Fibroblast of villous mesenchyme (primary cell): ENCODE measurements at places on chromosomes 3 and 15. TPM values are rescaled to one million over a fixed set of nuclear protein-coding genes. Genes with fewer than 3 reads are reported as not detected.
A peak's percentile ranks its signal among the peaks of the same experiment; 100 is the strongest.

DNA sequence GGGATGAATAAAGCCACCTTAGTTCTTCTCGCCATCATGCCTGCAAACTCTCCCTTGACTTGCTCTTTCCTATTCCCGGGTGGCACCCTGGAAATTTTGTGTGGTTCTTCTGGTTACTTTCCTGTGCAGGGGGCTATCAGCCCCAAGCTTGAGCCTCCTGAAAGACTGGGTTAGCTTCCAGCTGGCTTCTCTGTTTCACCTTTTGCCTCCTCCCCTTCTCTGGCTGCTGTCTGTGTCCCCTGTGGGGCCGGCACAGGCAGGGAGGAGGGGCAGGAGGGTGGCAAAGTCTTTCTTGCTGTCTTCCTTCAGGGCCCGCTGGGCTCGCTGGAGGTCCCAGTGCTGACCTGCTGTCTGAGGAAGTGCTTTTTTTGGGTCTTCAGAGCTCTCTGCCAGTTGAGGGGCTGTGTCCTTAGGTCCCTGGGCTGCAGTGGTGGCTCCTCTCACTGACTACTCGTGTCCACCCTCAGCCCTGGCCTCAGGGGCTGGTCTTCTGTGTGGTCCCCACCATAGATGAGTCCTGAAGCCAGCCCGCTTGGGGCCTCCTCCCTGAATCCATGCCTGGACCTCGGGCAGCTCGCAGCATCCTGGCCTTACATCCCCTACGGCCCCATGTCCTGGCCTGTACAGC lies 196.5 kb downstream of the KLF13 start:
- DNase-seq = no peak

DNA sequence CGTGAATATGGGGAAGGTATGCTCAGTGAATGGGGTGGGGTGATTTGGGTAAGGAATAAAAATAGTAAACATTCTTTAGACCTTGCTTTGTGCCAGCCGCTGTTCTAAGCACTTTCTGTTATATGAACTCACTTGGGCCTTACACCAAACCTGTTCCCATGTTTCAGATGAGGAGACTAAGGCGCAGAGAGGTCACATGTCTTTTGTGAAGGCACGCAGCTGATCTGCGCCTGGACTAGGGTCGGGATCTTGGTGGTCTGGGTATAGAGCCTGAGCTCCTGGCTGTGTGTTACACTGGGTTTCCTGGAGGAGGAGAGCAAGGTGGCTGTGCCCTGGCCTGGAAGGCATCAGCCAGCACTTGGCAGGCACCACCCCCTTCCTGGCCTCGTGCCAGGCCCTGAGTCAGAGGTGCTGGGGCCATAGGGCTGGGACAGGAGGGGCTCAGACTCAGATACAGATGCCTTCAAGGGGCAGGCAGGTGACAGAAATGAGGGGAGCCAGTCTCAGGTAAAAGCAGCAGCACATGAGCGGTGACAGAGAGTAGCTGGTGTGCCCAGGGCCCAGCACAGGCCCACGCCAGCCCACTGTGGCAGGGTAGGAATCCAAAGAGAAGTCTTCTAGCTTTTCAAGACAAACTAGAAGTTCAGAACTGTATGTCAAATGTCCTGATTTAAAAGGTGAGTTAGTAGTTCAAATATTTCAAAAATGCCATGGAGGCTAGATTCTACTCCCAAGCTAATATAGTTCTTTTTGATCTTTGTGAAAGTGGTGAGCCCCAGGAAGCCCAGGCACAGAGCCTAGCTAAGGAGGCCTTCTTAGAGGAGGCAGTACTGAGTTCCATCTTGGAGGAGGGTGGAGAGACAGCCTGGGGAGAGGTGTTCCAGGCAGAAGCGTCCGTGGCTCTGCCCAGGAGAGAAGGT lies 83.1 kb downstream of the DNAJB8 start:
- DNase-seq = peak; percentile 72

GRCh38 chr3:139104062-139104461 lies 59.4 kb upstream of the PRR23C start:
- no peak for DNase-seq

SPATA12 gene
- total RNA-seq = not detected in 2 replicates

ZNF774 gene
- total RNA-seq = 1.6 and 1.7 TPM in 2 replicates

- DNase-seq = no peak
Measured at GRCh38 chr3:77468626-77469020, 428.7 kb downstream of the ROBO2 start.

NXPE3 gene
- total RNA-seq = 14.2 and 22.0 TPM in 2 replicates

LRRIQ4 gene
- 0.32 TPM in 1 of 2 replicates, not detected in the other for total RNA-seq

- DNase-seq = no peak
Measured at GRCh38 chr3:58494107-58494506, 2.2 kb downstream of the KCTD6 start.

STAB1 gene
- under 0.01 and 0.43 TPM in 2 replicates for total RNA-seq

DNA sequence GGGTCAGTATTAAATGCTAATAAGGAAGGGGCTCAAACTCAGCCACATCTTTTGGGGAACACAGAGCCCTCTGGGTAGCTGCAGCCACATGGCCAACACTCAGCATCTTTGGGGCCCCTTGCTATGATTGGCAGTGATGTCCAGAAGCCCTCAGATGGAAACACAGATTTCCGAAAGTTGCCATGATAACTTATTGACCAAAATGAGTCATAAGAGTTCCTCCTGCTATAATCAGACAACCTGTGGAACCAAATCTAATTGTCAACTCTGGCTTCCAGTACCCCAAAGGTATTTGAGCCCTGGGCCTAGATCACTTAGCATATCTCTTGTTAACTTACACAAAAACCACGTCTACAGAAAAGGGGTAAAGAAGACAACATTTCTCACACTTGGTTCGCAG lies 392.2 kb downstream of the KCNH8 start:
- DNase-seq = no peak

DNA sequence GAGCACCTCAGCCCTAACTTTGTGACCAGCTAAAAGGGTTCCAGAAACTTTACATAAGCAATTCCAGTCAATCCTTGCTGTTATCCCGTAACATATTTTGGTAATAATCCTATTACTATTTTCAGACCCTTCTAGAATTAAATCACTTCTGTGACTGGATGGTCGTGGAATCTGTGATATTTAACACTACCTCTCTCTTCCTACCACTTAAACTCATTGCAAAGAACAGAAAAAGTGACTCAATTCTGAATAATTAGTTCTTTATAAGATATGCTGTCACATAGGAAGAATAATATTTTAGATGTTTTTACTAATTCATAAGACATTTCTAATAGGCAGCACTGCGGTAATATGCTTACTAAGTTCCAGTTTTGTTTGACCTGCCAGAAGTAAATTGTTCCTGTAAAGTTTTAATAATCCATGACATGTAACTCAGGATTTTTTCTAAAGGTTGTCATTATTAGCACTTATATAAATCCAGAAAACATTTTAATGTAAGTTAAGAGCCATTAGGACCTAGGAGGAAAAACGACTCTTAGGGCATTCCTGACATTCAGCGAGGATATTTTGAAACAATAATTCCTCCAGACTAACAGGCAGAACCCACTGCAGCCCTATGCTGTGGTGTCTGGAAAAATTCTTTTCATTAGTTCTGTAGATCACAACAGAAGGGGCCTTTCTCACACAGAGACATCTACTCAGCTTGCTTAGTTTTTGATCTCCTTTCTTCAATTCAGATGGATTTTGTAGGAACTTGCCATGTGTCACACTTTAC lies 113.3 kb upstream of the MBNL1 start:
- no peak for DNase-seq

DNA sequence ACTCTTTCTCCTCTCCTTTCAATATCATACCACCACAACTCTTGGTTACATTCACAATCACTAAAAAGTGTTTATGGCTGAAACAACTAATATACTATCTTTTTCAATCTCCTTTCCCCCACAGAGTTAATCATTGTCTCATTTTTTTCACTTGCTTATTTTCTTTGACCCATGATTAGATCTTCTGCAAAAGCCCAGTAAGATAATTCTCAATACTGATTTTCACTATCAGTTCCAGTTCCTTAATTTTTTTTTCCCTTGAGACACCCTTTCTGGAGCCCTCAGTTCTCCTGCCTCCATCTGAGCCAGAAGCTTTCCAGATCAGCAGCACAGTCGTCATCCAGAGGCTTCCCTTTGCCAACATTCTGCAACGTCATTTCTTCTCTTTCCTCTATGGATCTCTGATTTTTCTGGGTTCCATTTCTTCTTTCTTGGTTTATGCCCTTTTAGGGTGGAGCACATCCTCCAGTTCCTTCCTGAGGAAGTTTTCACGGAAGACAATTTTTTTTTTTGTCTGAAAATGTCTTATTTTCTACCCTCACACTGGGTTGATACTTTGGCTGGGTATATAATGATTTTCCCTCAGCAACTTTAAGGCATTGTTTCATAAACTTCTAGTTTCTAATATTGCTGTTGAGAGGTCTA lies 88.7 kb upstream of the C15orf39 start:
- no peak for DNase-seq

RHO gene
- not detected in 2 replicates for total RNA-seq

DNA sequence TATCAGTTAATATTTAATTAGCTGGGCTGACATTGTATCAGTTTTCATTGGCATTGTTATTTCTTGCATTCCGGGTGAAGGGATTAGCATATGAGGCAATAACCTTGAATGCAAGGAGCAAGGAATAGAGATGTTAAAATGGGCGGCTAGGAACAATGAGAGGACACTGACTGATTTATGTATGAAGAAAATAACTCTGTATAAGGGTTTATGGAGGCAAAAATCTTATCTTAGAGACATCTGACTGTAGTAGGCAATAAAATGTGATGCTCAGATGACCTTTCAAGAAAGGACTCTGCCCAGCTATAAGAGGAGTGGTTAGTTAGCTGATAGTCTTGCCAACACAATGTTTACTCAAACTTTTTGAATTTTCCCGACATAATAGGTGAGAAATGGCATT lies 158.3 kb downstream of the EFHB start:
- DNase-seq = no peak

DNA sequence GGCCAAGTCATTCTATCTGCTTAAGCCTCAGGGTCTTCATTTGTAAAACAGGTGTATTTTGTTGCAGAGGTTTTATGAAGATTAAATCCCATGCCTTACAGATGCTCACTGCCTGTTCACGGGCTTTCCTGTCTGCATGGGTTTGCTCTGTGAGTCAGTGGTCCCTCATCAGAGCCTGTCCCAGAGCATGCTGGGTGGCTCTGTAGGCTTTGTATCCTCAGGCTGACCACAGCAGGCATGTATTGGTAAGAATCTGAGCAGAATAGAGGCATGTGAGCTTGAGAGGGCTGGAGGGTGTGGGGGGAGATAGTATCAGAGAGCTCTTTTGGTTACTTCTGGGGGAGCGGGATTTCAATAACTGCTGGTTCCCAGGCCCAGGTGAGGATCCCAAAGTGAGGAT lies 45.4 kb upstream of the PLXNA1 start:
- no peak for DNase-seq

DNA sequence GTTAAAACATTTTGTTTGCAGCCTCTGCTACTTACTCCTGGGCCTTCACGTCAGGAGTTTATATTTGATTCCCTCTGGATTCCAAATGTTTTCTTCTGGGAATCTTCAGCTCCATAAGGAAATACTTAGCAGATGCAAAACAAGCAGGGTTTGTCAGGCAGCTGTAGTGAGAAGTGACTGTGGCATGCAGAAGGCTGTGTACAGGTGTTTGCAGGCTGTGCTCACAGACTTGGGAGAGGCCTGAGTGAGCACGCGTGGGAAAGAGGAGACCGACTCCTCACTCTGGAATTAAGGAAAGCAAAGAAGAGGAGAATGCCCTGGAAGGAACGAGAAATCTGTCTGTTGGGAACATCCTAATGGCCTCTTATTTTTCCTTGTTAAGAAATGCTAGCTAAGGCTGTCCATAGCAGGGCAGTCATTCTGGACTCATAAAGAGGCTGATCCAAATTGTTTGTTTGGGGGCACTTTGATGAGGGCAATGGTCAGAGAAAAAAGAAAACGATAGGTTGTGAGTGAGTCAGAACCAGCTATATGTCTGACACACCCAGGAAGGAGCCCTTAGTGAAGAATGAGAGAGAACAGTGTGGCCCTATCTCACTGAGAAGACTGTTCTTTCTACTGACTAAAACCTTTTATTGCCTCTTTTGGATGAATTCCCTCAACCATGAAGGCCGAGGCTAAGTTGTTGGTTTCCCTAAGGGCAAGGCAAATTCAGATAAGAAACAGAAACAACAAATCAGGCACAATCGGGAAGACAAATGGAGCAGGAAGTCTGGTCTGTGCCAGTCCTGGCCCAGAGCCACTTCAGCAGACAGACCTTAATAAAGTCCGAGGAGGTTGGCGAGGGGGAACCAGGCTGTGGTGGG lies 82.6 kb downstream of the TGFBR2 start:
- peak; percentile 81 for DNase-seq

GRCh38 chr3:9770276-9770812 lies 597 bp upstream of the CAMK1 start:
- peak; percentile 48 for DNase-seq

MORC1 gene
- total RNA-seq = not detected in 2 replicates

GOLGA8S gene
- under 0.01 TPM in 2 replicates for total RNA-seq

GRCh38 chr15:73922186-73923151 lies 3.8 kb upstream of the LOXL1 start:
- peak; percentile 81 for DNase-seq

- DNase-seq = peak; percentile 54
Measured at GRCh38 chr3:42547401-42547945, 34.3 kb downstream of the SEC22C start.

RPP25 gene
- total RNA-seq = 2.6 and 11.0 TPM in 2 replicates

ACP3 gene
- total RNA-seq = 2.3 and 10.8 TPM in 2 replicates

CYP11A1 gene
- total RNA-seq = 0.64 and 0.86 TPM in 2 replicates

CHST13 gene
- not detected in 2 replicates for total RNA-seq

SERINC4 gene
- total RNA-seq = under 0.01 TPM in 1 of 2 replicates, not detected in the other

- DNase-seq = no peak
Measured at GRCh38 chr3:44996556-44996969, 20.5 kb downstream of the EXOSC7 start.
